ENCODE measurements at places on chromosomes 6 and 20. TPM values are rescaled to one million over a fixed set of nuclear protein-coding genes. Genes with fewer than 3 reads are reported as not detected.
A peak's percentile ranks its signal among the peaks of the same experiment; 100 is the strongest.

SPEF1 gene
- 0.26 TPM for total RNA-seq

GRCh38 chr6:53179961-53180651 lies 31.5 kb upstream of the GCM1 start:
- DNase-seq = no peak

OR2H2 gene
- not detected for total RNA-seq

DNA sequence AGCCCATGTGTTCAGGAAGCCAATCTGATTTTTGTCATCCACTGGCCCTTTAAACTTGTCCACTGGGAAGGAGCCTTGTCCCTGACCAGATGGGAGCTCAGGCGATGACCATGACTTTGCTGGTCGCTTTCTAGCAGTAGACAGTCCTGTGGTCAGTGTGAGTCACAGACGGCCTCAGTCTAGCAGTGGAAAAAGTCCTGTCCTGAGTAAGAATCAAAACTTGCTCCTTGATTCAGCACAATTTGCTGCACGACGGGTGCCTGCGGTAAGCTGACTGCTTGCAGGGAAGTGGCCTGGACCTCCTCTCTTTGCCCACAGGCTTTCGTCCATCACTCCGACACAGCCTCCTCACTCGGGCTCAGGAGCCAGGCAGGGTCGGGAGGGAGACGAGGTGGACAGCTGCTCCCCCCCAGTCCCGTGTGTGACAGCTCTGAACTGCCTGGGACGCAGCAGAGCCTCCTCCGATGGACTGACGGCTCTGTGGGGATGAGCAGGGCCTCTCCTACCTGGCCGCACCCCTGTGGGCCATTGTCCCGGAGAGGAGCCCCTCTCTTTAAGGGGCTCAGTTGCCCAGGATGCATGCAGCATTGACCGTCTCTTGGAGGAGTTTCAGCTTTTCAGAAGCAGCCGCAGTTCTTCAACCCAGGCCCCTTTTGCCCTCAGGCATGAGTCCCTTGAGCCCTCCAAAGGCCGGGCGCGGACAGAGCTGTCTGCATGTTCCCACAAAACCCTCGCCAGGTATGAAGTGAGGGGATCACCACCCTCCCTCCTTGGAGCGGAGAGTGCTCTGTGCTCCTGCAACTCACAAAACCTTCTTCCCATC lies 209.2 kb downstream of the ANKRD60 start:
- DNase-seq = no peak

GRCh38 chr6:158817728-158818580 lies 1.2 kb downstream of the EZR start:
- DNase-seq = peak; percentile 88

DNA sequence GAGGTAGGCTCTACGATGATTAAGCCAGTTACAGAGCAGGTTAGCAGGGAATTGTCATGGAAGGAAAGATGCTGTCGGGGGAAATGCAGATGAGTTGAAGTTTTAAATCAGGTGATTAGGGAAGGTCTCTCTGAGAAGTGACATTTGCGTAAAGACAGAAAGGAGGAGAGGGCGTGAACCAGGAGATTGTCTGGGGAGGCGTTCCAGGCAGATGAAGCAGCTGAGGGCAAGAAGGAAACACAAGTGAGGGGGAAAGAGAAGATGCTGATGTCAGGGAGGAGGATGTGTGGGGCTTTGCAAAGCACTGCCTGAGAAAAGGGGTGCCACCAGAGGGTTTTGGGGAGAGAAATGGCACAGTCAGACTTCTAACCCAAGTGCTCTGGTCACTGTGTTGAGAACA lies 2.5 kb upstream of the TMEM14B start:
- no peak for DNase-seq

MCHR2 gene
- not detected for total RNA-seq

DNA sequence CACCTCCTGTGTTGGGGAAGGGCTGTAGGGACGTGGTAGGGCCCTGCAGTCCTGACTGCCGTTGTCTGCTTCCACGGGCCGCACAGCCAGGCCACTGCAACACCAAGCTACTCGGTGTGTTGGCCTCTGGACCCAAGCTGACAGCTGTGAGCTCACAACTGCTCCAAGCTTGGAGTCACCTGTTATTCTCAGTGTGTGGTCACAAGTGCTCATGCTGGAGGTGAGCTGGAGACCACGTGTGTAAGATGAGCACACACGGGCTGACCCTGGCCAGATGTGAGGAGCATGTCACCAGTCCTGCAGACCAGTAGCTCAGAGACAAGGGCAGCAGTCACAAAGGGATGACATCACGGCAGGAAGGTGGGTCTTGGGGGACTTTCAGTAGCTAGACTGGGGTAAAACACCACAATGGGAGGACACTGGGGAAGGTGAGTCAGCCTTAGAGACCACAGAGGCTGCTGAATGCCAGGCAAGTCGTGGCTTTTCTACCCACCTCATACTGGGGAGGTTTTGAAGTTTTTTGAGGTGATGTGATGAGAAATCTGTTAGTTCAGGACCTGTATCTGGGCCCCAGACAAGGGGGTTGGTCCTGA lies 87.3 kb downstream of the FAM120B start:
- DNase-seq = no peak

MUC21 gene
- not detected for total RNA-seq

- no peak for DNase-seq
Observed at GRCh38 chr20:19113343-19113930, 99.0 kb upstream of the SLC24A3 start.

SNHG17 gene
- total RNA-seq = 91.4 TPM

DNA sequence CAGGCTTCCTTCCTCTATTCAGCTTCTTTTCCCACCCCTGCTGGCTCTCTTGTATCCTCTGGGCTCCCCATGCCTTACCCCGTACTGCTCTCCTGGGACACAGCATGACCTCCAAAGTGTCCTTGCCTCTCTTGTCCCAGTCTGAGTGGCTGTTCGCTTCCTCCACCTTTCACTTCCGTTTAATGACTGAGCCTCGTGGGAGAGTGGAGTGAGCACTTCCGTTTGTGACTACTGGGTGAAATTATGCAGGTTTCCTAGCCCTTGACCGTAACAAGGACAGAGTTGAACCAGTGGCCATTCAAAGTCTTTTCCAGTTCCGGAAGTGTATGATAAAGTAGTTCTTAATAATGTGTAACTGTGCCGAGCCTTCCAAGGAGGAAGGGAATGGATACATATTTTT lies 109.2 kb downstream of the ARID1B start:
- no peak for DNase-seq

GRCh38 chr6:81749707-81750106 lies 2.8 kb downstream of the TENT5A start:
- no peak for DNase-seq

GRCh38 chr20:14526891-14527290 lies 189.5 kb upstream of the FLRT3 start:
- DNase-seq = no peak

CLPSL1 gene
- total RNA-seq = not detected

PHF1 gene
- 53.5 TPM for total RNA-seq

DNA sequence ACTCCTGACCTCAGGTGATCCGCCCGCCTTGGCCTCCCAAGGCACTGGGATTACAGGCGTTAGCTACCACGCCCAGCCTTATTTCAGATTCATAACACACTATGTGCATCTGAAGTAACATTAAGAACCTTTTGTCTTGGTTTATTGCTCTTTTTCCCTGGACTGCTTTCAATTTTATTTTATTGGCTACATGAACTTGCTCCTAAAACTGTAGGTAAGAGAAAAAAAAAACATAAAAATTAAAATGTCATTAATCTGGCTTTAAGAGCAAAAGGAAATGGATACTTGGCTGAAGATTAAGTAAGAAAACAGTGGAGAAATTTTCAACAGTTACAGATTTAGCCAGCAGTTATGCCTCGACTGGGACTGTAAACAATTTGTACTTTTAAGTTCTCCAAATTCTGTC lies 62.5 kb downstream of the GJA1 start:
- DNase-seq = no peak

RBL1 gene
- 28.8 TPM for total RNA-seq

GRCh38 chr6:139544701-139545057 lies 170.2 kb upstream of the CITED2 start:
- DNase-seq = peak; percentile 21

SLC26A8 gene
- total RNA-seq = not detected

PGC gene
- not detected for total RNA-seq

DNA sequence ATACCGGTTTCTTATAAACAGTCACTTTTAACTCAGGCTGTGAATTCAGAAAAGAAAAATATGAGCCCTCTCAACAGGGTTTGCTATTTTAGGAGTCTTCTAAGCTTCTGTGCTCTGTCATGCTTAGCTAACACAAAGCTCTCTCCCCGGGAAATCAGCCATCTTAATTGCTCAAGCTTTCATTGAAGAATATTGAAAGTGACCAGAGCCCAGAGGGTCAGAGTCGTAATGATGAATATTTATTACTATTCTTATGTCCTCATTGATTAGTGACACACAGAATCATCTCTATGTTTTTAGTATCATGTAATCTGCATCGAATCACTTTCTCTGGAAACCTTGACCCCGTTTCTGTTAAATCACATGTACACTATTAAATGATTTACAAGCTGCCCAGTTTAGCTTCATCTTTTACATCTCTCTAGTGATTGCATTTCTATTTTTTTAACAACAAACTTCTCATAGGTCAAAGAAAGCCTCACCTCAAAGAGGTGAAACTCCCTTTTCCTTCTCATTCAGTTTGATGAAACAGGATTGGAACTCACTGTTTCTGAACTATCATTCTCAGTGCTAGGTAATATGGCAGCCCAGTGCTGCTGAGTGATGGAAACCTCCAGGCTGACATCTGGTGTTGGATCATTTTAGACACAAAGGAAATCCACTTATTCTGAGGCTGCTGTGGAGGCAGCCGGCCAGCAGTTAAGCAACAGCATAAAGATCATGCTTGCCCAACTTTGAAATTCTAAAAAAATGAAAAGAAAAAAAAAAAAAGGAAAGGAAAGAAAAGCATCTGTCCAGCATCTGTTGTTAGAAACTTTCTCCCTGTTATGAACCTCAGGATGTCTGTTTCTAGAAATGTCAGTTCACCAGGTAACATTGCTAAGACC lies 96.3 kb downstream of the RFPL4B start:
- DNase-seq = peak; percentile 52

CFAP61 gene
- total RNA-seq = not detected

DNA sequence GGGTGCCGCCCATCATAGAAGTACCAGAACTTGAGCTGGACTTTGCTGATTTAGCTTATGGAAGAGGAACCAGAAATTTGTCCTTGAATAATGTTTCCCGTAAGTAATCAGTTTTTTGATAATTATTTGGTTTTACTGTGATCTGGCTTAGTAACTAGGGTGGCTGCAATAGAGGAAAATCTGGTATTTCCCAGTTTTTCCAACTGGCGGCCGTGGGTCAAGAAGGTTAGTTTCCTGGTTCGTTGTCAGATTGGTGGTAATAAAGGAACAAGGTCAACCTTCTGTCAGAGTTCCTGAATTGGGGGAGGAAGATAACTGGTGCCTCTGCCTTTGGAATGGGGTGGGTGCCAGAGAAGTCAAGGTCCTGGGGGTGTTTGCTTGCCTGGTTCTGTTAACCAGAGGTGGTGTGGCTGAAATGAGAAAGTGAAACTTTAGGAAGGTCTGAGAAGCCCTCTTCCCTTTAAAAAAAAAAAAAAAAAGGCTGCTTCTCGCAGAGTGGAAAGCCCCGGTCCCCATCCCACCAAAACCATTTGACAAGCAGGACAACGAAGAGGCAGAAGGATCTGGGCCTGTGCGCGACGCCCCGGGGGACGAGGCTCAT lies at the start of gene CALHM6:
Gene CALHM6, plus strand, starts transcription at position 45 of the 601 bp plus-strand sequence. Its CDS starts 555 bp downstream, at position 600.
- no peak for DNase-seq

DNA sequence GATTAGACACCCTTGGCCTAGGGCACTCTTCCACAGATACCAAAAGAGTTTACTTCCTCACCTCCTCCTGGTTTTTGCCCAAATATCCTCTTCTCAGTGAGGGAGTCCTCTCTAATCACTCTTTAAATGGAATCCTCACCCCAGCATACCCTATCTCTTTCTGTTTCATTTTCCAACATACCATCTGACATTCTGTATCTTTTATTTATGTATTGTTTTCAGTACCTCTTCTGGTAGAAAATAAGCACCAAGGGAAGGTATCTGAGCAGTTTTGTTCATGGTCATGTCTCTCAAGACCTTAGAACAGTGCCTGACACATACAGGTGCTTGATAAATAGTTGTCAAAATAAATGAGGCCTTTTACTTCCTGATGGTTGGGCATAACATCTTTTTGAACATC lies 55.1 kb downstream of the KIAA0408 start:
- no peak for DNase-seq

DNA sequence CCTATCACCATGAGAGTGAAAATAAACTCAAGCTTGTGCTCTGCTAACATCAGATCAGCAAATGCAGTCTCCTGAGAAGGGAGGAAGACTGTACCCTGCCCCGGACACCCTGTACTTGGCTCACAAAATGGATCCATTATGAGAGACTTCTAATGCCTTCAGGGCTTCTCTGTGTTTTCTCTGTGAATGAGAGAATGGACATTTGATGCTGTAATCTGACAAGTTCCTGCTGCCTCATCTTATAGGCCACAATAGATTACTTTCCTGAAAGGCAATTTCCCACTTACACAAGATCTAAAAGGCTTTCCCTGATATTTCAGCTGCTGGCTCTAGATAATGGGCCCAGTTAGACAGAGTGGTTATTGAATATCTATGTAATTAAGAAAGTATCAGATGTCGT lies 117.2 kb downstream of the OTOR start:
- no peak for DNase-seq

GRCh38 chr20:23159256-23159946 lies 73.3 kb upstream of the CD93 start:
- peak; percentile 17 for DNase-seq

DNA sequence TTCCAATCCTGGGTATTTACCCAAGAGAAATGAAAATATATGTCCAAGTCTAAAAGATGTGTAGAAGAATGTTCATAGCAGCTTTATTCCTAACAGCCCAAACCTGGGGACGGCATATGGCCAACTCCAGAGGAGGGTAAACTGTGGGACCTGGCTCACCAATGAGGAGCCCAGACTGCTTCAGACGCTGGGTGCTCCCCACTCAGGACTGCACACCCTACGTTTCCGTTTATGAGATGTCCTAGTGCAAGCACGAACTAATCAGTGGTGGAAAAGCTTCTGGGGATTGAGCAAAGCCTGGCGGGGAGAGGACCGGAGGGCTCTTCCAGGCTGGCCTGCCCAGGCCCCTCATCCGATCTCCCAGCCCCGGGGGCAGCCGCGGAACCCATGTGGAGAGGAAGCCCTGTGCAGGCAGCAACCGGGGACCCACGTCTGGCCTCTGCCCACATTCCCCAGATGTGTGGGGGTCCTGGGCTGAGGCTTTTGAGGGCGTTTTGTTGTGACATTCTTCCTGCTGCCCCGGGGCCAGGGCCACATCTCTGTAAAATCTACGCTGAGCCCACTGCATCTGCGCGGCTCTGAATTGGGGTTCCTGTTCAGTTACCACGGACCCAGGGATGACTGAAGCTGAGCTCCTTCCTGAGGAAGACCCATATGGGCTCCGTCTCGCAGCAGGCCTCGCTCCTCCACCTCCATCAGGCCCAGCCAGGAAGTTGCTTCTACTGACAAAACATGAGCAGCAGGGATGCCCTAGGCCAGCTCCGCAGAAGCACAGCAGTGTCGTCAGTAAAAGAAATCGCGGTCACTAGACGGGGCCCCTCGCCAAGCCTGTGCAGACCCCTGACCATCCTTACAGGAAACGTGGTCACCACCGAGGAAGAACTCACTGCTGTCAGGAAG lies 188.0 kb downstream of the DLL1 start:
- DNase-seq = no peak

DNA sequence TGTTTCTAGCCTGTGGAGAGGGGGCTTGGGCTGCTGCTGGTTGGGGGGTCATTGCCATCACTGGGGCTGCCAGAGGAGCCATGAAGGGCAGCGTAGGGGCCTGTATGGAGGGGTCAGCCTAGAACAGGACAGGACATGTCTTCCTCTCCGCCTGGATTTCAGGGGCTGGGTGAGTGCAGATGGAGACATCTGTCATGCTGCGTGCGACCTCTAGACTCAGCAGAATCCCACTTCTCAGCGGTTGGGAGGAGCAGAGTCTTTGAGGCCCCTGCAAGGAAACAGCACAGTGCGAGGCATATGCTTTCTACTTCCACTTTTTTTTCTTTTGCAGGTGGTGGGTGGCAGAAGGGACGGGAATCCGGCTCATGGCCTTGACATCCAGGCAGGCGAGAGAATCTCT lies 67.9 kb downstream of the EZR start:
- DNase-seq = no peak
